ENCODE measurements at places on chromosomes 11 and 22.

- no peak for DNase-seq
Observed at GRCh38 chr11:1163911-1164735, 6.4 kb downstream of the MUC5AC start.

DNA sequence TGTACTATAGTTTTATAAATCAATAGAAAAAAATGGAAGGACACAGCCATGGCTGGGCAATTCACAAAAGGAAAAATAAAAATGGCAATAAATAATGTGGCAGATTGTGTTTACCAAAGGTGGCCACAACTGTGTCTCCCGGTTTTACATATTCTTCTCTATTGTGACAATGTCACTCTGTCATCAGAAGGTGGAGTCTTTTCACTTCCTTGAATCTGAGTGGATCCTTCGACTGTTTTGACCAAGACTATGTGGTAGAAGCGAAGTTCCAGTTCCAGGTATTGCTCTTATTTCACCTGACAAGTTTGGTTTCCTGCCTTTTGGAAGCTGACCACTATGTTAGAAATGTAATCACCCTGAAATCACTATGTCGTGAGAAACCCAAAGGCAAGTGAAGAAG lies 31.0 kb upstream of the HSD17B12 start:
- no peak for DNase-seq

- peak; percentile 13 for DNase-seq
Observed at GRCh38 chr22:27726331-27726685, 75.2 kb downstream of the MN1 start.

DNA sequence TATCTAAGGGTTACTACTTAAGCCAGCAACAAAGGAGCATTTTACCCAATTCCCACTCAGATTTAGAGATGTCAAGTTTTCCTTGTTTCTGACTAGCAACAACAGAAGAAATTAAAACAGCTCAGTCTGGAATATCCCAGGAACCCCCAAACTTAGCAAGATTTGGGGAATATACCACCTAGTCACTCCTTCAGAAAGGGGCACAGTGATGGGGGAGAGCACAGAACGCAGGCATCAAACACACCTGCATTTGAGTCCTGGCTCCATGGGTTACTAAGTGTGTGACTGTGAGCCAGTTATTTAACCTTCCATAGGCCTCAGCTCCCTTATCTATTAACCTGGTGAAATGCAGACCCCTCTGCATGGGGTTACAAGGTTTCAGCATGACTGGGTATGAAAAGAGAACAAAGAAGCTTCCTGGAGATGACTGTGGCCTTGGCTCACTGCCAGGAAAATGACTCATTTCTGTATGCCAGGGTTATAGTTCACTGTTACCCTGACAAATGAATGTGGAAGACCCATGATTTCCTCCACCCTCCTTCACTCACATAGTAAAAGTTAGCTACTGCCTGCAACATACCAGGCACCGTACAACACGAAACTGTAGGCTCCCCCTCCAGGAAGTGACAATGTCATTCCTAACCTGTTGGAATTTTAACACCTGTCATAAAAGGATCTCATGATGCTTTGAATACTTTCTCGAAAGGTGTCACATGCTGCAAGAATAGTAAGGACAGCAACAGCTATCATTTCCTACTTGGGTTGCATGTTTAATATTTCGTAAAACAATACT lies 79.6 kb downstream of the ME3 start:
- peak; percentile 96 for DNase-seq

DNA sequence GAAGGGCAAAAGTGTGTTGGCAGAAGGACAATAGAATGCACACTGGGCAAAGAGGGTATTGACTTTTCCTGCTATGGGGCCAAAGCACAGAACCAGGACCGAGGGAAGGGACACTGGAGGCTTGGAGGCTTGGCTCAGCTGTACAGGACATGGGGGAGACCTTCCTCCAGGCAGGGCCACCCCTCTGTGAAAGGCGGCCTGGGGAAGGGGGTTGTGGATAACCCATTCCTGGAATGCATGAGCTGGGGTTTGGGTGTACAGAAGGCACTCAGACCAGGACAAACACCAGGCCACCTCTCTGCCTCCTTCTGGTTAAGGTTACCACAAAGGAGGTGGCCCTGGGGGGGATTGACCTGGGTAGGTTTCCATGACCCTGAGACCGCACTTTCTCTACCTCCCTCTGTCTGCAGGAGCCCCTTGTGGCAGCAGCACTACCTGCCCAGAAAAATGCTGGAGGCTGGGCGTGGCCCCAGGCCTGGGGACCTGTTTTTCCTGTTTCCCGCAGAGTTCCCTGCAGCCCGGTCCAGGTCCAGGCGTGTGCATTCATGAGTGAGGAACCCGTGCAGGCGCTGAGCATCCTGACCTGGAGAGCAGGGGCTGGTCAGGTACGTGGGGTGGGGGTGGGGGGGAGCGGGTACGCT lies 9.6 kb downstream of the P2RY2 start:
- no peak for DNase-seq

- no peak for DNase-seq
Observed at GRCh38 chr11:68987211-68987610, 6.4 kb upstream of the MRGPRD start.

GRCh38 chr22:26709617-26710390 lies 52.4 kb downstream of the MIAT start:
- no peak for DNase-seq

GRCh38 chr11:119091178-119091577 lies 6.5 kb downstream of the HMBS start:
- DNase-seq: no peak

Measured in pulmonary artery endothelial cell (primary cell).